ENCODE measurements at places on chromosomes 6 and 20.
A peak's percentile ranks its signal among the peaks of the same experiment; 100 is the strongest.

DNA sequence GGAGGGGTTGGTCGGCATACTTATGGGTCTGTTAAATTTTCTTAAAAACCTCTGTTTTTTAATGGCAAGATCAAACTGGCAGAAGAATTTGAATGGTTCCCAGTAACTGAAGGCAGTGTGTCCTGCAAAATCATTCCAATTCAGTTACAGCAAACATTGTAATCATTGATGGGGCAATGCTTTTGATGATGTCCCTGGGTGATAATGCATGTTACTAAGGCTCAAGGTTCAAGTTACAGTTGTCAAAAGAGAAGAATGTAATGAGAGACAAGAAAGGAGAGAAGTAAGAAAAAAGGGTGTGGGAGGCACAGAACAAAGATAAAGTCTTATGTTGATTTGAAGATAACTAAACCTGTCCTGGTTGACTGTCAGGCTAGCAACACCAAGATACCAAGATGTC lies 54.9 kb downstream of the CEP162 start:
- DNase-seq = no peak

DNA sequence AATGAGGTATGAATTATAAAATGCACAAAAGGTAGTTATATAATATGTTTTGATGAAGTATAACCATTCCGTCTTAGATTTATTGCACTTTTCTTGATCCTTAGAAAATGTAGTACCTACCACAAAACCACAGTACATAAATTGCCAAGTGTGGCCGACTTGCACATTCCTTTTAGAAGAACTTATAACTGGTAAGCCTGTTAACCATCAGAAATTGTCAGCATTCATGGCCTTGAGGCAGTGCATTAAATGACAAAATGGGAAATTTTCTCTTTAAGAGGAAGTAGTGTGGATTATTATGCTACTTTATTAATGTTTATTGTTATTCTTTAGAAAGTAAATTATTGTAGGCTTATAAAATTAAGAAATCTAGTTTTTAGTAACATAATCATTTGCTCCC lies 29.6 kb downstream of the TAB2 start:
- no peak for DNase-seq

DNA sequence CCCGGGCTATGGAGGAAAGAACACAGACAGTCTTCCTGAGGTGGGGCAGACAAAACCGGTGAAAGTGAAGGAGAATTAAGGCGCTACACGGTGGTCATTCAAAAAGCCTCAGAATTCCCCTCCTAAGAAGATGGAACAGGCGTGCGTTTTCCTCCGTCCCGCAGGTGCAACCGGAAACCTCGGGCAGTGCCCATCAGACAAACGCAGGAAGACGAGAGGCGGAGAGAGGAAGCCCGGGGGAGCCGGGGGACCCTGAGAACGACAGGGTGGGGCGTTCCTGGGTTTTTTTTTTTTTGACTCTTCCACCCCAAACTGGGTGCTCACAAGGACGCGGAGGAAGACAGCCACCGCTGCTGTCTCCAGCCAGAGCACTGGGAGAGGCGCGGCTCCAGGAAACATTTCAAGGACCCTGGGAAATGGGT lies 25.4 kb downstream of the TTLL2 start:
- no peak for DNase-seq

DNA sequence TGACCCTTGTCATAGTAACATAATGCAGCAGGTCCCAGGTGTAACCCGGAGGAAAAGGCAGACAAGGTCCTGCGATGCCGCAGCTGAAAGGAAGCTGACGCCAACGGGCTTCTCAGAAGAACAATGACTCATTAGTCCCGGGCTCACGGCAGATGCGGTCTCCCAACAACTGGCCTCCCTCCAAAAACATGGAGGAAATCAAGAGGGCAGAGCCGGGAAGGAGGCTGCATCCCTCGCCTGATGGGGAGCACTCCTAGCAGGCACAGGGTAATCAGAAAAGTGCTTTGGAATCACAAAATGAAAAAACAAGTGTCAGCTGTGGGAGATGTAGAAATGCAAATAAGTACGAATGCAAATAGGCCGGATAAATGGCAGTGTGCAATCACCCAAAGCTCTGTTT lies 165.2 kb upstream of the AGPAT4 start:
- peak; percentile 27 for DNase-seq

DNA sequence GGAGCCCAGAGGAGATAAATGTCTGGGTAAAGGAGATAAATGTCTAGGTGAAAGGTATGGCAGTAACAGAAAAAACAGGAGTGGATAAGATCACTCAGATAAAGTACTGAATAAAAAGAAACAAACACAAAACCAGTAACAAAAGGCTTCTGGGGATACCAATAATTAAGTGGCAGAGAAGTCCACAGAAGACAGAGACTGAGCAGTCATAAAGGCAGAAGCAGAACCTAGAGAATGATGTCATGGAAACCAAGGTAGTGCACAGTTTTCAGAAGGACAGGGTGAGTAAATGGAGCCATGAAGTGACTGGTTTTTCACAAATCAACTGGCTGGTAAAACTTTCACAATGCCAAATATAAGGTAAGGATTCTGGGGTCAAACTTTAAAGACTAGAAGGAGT lies 80.9 kb upstream of the PLN start:
- DNase-seq = peak; percentile 5
